ENCODE measurements at places on chromosomes 11 and 22.

- DNase-seq: no peak
Observed at GRCh38 chr11:75507571-75507970, 18.2 kb downstream of the GDPD5 start.

DNA sequence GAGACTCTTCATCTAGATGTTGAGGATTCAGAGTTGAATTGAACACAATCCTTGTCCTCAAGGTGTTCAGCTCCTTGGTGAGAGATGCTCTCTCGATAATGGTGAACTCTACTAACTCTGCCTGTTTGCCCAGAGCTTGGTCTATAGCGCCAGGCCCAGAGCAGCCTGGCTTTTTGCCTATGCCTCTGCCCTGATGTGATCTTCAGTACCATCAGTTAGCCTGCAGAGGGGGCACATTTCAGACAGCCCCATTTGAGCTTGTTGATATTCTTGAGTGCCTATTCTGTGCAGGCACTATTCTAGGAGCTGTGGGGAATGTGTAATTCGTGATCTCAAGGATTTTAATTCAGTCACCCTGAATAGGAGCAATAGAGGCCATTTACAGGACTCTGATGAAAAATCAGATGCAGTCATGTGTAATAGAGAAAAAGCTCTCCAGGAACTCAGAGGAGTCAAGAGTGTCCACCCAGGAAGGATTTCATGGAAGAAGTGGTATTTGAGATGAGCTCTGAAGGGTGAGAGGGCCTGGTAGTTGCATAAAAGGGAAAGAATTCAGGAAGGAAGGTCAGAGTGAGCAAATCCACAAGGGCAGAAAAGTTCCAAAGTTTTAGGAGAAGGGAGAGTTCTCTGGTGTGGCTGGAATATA is 19.3 kb downstream of the GTPBP1 start:
- no peak for DNase-seq

- DNase-seq: no peak
Observed at GRCh38 chr11:20158597-20159257, 1.5 kb downstream of the DBX1 start.

GRCh38 chr11:117089685-117090084 is 8.5 kb downstream of the SIK3 start:
- no peak for DNase-seq

GRCh38 chr11:125994509-125994908 is 48.7 kb downstream of the VSIG10L2 start:
- no peak for DNase-seq

Data from dorsolateral prefrontal cortex (tissue), 122 donors.